ENCODE measurements at places on chromosomes 7 and 10.

DNA sequence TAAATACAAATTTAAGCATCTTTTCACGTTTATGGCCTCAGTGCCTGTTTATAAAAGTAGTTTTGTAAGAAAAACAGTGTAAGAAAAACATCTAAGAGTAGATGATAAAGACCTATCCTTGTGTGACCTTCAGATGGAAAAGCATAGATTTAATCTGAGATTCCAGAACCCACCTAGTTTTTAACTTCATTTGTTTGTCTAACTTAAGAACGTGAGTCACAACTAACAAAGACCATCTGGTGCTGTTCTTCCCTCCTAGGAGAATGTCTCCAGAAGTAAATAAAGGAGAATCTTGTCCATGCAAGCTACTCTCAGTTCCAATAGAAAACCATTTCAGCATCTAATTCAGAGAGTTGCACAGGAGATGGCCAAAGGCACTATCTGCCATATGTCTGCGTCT is 265.4 kb upstream of the C7orf33 start:
- DNase-seq, result no peak

DNA sequence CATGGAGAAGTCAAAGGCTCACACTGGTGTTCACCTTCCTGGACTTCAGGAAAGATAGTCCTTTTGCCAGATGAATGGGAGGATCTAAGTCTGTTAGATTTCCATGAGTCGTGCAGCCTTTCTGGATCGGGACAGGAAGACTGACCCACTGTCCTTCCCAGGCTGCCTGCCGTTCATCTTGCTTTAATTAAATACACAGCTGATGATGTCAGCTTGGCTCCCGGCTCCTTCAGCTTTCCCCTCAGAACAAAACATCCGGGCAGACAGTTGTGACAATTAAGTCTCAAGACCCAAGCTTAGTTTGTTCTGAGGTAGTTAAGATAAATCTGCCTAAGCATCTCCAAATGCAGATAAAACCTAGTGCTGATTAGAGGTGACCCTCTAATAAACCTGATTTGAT is 58.6 kb downstream of the AUTS2 start:
- DNase-seq, result peak; percentile 7

DNA sequence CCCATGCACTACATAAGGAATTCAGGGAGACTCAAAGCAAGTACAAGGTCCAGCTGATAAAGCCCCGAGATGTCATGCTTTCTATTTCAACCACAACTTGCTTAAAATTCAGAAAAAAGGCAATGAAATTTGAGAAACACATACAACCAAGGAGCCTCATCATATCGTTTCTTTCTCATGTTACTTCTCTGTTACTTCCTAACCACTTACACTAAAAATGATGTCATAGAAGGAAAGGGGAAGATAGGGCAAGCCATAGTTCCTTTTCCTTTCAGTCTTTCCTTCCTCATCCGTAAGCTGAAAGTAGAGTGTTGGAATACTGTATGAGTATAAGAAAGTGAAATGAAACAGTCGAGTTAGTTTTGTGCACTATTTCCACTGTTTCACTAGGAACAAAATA is 27.9 kb upstream of the CDK14 start:
- DNase-seq, result peak; percentile 49

- DNase-seq, result no peak
Measured at GRCh38 chr7:128888756-128889095, 21.8 kb downstream of the KCP start.

DNA sequence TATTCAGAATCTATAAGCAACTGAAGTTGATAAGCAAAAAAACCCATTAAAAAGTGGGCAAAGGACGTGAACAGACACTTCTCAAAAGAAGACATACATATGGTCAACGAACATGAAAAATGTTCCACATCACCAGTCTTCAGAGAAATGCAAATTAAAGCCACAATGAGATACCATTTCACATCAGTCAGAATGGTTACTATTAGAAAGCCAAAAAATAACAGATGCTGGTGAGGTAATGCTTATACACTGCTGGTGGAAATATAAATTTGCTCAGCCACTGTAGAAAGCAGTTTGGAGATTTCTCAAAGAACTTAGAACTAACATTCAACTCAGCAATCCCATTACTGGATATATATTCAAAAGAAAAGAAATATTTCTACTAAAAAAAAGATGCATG is 332.8 kb upstream of the PLXDC2 start:
- DNase-seq, result no peak

- DNase-seq, result no peak
Measured at GRCh38 chr10:62671104-62671503, 133.4 kb upstream of the ADO start.

- no peak for DNase-seq
Measured at GRCh38 chr10:17415046-17415658, 39.2 kb downstream of the ST8SIA6 start.

GRCh38 chr7:45692031-45692430 is 117.9 kb downstream of the ADCY1 start:
- no peak for DNase-seq

DNA sequence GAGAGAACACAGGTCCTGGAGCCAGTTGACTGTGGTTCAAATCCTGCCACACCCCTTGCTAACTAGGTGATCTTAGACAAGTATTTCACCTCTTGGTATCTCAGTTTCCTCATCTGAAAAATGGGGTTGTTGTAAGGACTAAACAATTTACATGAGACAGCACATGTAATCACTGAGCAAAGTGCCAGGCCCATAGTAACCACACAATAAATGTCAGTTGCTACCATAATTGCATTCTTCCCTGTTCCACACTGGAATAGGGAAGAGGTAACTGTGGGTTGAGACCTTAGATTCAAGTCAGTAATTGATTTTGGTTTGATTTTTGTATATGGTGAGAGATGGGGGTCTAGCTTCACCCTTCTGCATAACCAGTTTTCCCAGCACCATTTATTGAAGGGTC is 91.4 kb upstream of the PDLIM1 start:
- no peak for DNase-seq

GRCh38 chr10:104680467-104681401 is 39.6 kb downstream of the SORCS3 start:
- DNase-seq, result peak; percentile 4

DNA sequence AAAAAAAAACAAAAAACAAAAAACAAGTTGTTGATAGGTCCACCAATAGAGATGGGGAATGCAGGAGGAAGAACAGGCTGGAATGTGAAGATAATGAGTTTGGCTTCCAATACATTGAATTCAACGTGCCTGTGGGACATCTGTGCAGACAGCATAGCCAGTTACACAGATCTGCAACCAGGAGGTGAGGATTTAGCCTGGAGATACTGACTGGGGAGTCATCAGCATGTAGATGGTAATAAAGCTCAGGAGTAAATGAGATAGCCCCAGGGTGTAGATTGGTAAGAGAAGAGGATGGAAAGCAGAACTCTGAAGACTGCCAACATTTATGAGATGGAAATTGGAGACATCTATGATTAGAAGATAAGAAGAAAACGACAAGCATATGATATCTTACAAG is 4.7 kb upstream of the TRIM8 start:
- no peak for DNase-seq

GRCh38 chr10:77605466-77605865 is 32.1 kb downstream of the KCNMA1 start:
- DNase-seq, result no peak

- no peak for DNase-seq
Measured at GRCh38 chr7:90229682-90230081, 15.3 kb upstream of the CFAP69 start.

GRCh38 chr7:1934017-1934416 is 263.9 kb downstream of the ELFN1 start:
- DNase-seq, result no peak

DNA sequence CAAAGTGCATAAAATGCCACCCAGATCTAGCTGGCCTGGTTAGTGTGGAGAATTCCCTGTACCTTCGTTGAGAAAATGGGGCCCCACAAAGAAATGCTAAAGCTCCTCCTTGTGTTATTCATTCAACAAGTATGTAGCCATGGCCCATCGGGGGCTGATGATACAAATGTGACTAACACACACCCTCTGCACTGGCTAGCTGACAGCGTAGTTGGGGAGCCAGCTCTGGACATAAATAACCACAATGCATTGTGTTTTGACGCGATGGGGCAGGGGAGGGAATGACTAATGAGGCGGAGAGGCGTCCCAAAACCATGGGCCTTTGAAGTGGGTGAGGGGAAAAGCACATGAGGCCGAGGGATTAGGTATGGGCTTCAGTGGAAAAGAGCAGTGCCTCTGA is 28.2 kb upstream of the ASL start:
- DNase-seq, result peak; percentile 96

GRCh38 chr10:24344695-24345463 is 135.9 kb downstream of the KIAA1217 start:
- no peak for DNase-seq

- DNase-seq, result no peak
Measured at GRCh38 chr10:112695539-112695938, 248.5 kb downstream of the VTI1A start.

GRCh38 chr10:88477343-88478085 is 105.6 kb downstream of the RNLS start:
- peak; percentile 58 for DNase-seq

GRCh38 chr10:99667108-99667751 is 7.9 kb downstream of the ENTPD7 start:
- DNase-seq, result peak; percentile 90

DNA sequence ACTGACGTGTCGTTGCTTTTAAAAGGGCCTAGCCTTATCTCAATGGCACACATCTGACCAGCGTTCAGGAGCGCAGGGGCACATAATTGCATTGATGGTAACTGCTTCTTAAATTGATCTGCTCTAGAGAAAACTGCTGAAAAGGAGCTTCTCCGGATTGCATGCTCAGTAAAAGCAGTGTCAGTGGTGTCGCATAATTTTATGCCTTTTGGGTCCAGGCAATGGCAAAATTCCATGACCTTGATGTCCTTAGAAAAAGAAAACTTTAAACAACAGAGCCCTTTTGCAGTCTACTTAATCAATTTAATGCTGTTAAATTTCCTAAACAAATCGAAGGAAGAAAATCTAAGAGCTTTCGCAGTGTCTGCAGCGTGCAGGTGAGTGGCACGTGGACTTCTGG is 75.7 kb downstream of the PTPRE start:
- no peak for DNase-seq

DNA sequence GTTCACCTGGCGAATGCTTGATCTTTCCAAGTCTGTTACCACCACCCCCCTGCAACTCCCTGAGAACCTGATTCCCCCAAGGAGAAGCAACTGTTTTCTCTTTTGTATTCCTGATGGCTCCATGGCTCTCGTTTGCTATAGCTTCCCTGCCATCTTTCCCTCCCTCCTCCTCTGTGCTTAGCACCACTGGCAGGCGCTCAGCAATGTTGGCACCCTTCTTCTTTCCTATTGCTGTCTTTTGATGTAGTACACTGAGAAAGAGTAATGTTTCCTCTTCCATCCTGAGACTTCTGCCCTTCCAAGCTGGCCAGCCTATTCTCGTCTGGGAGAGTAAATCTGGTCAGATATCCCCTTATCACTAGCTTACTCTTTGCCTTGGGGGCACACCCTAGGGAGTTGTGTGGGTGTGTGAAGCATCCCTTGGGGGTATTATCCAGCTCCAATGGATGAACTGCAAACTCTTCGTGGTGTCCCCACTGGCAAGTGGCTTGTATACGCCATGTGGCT is 74.0 kb downstream of the BMPER start:
- DNase-seq, result no peak

DNA sequence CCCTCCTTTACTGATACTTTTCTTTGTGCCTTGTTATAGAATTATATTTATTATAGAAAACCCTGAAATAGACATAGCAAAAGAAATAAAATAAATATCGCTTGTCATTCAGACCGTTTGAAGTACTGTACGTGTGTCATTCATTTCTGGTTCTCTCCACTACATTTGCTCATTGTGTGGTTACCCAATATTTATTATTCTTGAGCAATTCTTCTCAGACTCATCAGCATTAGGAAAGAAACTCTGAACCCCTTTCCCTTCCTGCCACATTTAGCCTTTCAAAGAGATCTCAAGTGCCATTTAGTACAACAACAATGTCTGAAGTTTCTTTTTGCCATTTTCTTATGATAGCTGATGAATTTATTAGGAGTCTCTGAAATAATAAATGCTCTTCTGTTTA is 154.1 kb downstream of the KIAA1217 start:
- peak; percentile 87 for DNase-seq

GRCh38 chr7:36723951-36724664 is at the start of gene AOAH:
TSS of gene AOAH (minus strand) at chr7:36724494. CDS start at chr7:36724148, 346 bp downstream.
- DNase-seq, result no peak

GRCh38 chr7:140053812-140054539 is 8.8 kb downstream of the PARP12 start:
- no peak for DNase-seq

- no peak for DNase-seq
Measured at GRCh38 chr7:37947138-37947940, 26.9 kb downstream of the EPDR1 start.

DNA sequence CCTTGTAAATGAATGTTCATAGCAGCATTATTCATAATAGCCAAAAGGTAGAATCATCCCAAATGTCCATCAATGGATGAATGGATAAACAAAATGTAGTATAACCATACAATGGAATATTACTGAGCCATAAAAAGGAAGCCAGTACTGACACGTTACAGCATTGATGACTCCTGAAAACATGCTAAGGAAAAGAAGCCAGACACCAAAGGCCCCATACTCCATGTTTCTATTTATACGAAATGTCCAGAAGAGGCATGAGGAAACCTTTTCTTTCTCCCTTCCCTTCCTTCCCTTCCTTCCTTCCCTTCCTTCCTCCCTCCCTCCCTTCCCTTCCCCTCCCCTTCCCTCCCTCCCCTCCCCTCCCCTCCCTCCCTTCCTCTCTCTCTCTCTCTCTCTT is 131.9 kb downstream of the JAZF1 start:
- DNase-seq, result no peak

DNA sequence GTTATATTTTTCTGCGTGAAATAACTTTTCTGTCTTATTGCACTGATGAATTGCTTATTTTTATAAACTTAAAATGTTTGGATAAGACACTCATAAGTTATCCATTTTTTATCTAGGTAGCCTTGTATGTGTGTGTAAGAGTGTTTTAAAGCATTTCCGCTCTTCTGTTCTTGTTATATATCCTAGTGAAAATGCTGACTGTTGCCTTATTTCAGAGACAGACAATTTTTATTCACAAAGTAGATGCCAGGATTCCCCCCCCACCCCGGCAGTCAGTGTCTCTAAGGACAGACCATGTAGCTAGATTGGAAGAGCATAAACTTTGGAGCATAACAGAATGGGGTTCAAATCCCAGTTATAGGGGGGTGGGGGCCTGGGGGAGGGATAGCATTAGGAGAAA is 1.6 kb downstream of the SMC3 start:
- no peak for DNase-seq

DNA sequence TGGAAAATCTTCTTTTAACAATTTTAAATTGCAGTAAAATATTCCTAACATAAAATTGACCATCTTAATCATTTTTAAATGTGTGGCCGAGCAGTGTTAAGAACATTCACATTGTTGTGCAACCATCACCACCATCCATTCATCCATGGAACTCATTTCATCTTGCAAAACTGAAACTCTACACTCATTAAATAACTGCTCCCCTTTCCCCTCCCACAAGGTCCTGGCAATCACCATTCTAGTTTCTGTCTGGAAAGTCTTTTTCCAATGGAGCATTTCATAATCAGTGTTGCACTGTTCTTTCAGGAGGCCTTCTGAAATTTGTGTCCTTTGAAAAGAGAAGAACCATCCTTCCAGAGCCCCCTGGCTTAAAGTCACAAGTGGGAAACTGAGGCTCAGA is 233.1 kb downstream of the PLXNA4 start:
- no peak for DNase-seq

- peak; percentile 44 for DNase-seq
Measured at GRCh38 chr7:142025896-142026295, 30.2 kb downstream of the MGAM start.

- DNase-seq, result no peak
Measured at GRCh38 chr10:86438091-86438749, 71.6 kb upstream of the GRID1 start.
